CD4-positive, alpha-beta T cell treated with Interleukin-6 for 4 hours (primary cell): ENCODE measurements at places on chromosomes 4 and X.
A peak's percentile ranks its signal among the peaks of the same experiment; 100 is the strongest.

DNA sequence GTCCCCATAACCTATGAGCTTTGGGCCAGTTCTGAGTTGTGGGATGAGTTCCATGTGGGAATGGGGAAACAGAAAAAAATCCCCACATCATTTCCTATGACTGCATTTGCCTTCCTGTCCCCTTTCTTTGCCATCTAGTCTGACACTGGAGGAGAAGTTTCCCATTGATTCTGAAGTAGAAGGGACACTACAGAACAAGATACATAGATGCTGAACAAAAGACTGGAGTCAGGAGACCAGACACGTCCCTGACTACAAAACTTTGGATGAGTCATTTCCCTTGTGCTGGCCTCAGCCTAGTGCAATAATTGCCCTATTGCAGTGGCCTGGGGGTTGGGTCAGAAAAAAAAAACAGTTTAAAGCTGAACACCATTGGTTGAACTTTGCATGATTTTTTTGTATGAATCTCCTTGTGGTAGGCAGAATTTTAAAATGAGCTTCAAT, 22.1 kb downstream of the BEX3 start:
- no peak for DNase-seq

- no peak for DNase-seq
Measured at GRCh38 chr4:188110741-188111471, 1.5 kb upstream of the TRIML2 start.

- DNase-seq, result no peak
Measured at GRCh38 chr4:147094238-147094637, 148.6 kb upstream of the TTC29 start.

GRCh38 chr4:94621491-94622080, 136.2 kb upstream of the BMPR1B start:
- peak; percentile 29 for DNase-seq

DNA sequence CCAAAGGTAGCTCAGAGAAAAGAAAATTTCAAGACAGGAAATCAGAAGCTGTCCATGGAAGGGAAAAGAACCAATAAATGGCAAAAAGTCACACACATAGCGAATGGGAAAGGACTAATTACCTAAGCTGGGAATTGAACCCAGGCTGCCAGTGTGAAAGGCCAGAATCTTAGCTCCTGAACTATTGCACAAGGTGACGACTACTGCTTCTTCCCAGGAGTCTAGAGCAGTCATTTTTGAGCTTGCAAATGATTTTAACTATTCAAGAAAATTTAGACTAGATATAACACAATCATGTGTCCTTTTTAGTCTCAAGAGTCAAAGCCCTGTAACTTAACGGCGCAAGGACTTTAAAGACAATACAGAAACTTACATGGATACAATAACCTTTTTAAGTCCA, 34.1 kb upstream of the ZNF81 start:
- no peak for DNase-seq

- DNase-seq, result no peak
Measured at GRCh38 chr4:21571100-21571499, 377.5 kb downstream of the KCNIP4 start.

- DNase-seq, result no peak
Measured at GRCh38 chr4:173360587-173361221, 10.1 kb upstream of the SAP30 start.

DNA sequence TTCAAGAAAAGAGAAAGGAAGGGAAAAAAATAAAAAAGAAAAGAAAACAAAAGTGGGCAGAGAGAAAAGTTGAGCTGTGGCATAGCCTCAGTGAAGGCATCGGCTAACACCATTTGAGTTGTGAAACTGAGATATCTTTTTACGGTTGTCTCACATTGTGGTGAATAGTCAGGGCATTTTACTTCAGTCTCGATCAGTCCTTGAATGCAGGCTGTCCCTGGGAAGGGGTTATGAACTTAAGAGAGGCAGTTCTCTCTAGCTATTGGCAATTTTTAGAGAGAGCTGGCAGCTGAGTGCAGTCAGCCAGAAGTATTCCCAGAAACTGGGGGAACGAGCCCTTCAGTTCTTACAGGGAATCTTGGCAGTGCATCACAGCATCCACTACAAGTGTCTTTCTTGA, 93.5 kb upstream of the SLC6A14 start:
- DNase-seq, result no peak

DNA sequence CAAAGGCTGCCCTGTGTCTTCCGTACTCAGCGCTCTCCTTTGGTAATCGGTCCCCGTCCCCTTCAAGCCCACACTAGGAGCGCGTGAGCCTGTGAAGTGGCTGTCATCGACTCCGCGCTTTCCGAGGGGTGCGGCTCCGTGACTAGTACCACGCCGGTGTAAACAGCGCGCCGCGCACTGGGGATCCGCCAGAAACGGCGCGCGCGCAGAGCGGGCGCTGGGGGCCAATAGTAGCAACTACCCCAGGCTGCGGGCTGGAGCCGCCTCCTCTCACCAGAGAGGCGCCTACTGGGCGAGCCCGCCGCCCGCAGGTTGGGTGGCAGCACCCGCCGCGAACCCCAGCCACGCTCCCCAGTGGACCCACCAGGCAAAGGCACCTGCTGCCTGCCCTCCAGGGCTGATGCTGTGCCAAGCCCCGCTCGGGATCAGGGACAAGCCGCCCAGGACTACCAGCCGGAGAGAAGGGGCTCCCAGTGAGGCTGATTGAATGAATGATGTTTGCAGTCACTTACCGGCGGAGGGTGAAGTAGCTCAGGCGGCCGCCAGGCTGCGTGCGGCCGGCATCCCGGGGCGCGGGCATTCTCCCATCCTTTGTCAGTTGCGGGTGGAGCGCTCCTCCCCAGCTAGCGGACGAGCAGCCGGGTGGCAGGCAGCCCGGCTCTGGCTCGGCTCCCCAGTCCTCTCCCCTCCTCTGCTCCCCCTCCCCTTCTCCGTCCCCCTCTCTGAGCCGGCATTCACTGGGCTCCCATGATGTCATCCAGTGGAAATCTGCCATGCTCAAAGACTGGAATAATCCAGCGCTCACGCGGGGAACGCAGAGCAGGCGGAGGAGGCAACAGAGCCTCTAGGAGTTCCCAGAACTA, 370.3 kb upstream of the SMIM31 start:
- DNase-seq, result no peak

GRCh38 chr4:101355246-101355645, 7.9 kb upstream of the PPP3CA start:
- no peak for DNase-seq

DNA sequence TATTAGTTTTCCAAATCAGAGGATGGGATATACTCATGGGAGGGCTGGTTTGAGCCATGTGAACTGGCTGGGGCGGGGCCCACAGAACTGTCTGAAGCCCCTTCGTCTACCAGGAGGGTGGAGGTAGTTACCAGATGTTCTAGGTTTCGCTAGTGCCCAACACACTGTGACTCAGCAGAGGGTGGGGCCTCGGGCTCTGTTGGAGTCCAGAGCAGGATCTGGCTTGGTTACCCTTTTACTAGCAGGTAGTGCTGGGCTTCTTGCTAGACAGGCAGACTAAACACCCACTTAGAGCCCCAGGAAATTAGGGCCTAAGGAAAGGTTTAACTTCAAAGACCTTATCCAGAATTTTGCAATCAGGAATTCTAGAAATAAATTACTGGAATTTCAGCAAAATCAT, 56.2 kb upstream of the CHRDL1 start:
- DNase-seq, result no peak
